ENCODE measurements at places on chromosomes 5 and 9.

DNA sequence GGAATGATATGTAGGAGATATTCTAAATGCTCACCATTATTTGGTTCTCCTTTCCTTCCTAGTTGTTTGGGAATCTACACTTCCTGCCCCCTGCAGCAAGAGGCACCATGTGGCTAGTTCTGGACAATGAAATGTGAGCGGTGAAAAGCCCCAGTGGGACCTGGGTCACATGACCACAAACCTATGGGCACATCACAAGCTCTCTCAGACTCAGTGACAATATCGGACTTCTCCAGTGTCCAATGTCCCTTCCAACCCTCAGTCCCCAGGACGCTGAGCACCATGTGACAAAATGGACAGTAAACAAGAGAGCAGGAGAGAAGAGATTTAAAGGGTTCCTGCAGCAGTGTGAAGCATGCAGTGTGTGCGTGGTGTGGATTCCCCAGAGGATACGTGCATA is 44.6 kb upstream of the FOXE1 start:
- no peak for DNase-seq

DNA sequence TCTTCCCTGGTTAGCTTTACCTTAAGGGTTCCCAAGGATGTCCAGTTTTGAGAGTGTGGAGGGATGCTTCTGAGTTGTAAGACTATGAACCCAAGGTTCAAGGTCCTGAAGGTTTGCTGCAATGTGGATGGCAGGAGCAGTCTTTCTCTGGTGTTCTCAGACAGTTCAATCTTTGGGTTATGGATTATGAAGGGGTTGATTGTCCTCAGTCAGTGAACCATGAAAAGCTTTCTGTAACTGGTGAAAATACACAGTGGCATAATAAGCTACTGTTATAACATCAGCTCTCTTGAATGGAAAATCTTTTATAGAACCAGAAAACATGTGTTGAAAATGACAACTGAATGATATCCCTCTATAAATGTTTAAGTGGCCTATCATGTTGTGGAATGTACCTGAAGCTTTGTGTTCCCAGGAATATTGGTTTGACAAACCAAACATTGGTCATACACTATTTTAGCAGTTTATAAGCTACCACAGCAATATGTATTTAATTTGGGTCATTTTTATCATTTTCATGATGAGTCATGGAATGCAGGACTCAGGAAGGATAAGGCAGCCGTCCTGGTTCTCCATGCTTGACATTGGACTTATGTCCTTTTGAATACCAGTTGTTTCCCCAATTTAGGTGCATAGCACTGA is 1041.8 kb upstream of the ARRDC3 start:
- DNase-seq: no peak

GRCh38 chr5:103598997-103599566 is 36.5 kb upstream of the NUDT12 start:
- no peak for DNase-seq

- DNase-seq: no peak
Observed at GRCh38 chr9:106149956-106150355, 455.6 kb downstream of the TMEM38B start.

DNA sequence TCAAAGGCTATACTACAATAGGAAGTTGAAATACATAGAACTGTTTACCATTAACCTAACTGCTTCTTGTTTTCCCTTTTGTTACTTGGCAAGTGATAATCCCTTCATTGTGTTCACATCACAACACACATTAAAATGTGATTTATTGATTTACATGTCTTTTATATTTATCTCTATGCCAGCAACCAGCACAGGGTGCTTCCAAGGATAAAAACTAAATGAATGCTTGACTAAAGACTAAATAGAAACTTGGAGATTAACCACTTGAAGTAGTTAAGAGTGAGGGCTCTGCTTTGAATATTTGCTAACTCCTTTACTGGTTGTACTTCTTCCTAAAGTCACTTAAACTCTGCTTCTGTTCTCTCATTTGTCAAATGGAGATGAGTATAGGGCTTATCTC is 1730.6 kb downstream of the EFNA5 start:
- no peak for DNase-seq

DNA sequence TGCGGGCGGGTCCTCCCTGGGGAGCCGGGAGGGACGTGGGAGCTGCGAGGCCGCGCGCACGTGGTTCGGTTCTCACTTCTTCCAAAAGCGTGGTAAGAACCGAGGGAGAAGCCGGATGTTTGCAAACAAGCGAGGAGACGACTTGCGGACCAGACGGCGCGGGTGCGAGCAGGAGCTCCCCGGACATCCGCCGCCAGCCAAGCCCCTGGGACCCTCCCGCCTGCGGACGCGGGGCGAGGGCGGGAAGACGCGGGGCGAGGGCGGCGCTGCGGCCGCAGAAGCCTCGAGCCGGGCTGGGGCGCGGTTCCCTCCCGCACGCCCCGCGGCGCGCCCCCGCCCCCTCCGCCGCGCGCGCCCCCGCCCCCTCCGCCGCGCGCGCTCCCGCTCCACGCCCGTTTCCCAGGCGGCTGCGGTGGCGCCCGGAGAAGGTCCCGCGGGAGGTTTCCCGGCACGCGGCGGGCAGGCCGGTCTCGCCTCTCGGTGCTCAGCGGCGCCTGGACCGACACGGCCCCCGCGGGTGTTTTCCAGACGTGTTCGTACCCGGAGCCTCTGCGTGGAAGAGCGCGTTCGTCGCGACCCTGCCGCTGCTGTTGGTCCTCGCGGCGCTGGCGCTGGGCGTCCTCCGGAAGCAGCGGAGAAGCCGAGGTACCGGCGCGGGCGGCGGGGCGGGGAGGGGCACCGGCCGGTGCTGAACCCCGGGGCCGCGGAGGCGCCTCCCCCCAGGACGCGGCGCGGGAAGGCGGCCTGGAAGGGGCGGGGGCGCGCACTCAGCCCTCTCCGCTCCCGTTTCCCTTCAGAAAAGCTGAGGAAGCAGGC is 12.8 kb downstream of the BTNL9 start:
- DNase-seq: peak; percentile 51

GRCh38 chr5:172716796-172717313 is 54.1 kb downstream of the DUSP1 start:
- peak; percentile 88 for DNase-seq

- peak; percentile 52 for DNase-seq
Observed at GRCh38 chr9:134189470-134190231, 25.3 kb upstream of the RNU6ATAC start.

DNA sequence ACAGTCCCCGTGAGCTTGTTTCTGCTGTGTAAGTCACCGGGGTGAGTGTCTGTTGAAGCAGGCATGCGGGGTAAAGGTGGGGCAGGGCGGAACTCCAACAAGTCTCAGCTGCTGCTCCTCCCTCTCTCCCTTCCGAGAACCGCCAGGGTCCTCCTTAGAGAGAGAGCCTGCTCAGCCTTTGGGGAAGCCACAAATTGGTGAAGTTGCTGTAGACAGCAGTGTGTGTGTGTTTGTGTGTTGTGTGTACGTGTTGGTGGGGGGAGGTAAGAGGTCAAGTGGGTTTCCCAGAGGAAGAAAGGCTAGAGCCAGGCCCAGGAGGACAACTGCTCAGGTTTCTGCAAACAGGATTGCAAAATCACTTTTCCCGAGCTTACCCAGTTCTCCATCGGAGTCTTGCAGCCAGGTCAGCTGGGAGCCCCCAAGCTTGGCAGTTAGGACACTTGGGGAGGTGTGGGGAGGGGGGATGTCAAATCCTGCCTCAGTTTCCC is 38.9 kb upstream of the DAB2IP start:
- peak; percentile 90 for DNase-seq

DNA sequence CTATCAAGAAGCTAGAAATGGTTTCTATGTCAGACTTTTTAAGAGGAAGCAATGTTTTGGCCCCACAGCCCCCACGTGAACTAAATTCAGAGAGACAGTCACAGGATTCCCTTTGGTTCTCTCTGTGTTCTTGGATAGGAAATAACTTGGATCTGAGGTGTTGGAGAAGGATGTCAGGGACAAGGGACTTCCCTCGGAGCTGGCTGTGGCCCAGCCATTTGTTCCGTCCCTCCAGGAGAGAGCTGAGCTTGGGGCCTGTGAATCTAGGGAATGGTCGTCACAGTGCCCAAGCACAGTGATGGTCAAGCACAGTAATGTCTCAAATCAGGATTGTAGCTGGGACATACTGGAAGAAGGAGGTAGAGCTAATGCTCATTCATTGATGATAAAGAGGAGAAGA is 2.0 kb downstream of the C7 start:
- DNase-seq: no peak

GRCh38 chr9:14131356-14132088 is 182.4 kb downstream of the NFIB start:
- no peak for DNase-seq

GRCh38 chr5:8500426-8500825 is 631.5 kb downstream of the MTRR start:
- DNase-seq: no peak

DNA sequence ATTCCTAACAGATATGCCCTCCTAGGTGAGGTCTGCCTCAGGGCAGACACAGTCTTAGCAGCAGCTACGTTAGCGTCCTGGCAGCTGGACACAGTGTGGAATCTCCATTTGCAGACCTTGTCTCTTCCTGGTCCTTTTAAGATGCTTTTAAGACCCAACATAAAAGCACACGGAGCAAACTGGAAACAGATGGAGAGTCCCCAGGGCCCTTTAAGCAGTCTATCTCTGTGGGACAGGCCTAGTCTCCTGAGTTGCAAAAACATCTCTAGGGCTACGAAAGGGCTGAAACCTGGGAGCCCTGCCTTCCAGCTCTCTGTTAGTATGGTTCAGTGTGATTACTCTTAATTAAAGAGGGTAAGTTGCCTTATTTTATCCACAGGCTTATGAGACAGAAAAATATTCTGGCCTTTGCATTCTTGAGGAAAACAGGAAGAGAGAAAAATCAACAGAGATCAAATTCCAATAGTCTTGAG is 66.0 kb upstream of the GNA14 start:
- DNase-seq: peak; percentile 77

DNA sequence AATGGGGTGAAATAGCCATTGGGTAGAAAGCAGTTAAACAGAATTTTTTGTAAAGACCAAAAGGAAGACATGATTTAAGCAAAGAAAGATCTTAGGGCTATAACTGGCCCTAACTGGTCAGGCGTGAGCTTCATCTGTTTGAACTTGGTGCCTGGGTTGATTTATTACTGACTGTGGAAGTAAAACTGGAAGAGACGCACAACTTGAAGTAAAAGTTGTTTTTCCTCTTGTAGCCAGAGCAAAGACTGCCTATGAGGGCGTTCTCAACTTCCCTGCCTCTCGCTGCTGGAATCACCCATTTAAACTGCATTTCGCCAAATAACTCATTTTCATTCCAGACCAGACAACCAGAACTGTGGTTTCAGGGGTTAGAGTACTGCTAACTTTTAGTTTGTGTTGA is 1.5 kb downstream of the THBS4 start:
- no peak for DNase-seq

- no peak for DNase-seq
Observed at GRCh38 chr5:73204332-73204731, 31.3 kb downstream of the TMEM174 start.

GRCh38 chr5:82246960-82247574 is 31.1 kb downstream of the RPS23 start:
- DNase-seq: no peak

- DNase-seq: no peak
Observed at GRCh38 chr5:161775891-161776290, 72.0 kb upstream of the GABRA1 start.

- no peak for DNase-seq
Observed at GRCh38 chr5:73095564-73096238, 24.7 kb upstream of the TMEM171 start.

- no peak for DNase-seq
Observed at GRCh38 chr5:33841891-33842290, 49.9 kb downstream of the ADAMTS12 start.

DNA sequence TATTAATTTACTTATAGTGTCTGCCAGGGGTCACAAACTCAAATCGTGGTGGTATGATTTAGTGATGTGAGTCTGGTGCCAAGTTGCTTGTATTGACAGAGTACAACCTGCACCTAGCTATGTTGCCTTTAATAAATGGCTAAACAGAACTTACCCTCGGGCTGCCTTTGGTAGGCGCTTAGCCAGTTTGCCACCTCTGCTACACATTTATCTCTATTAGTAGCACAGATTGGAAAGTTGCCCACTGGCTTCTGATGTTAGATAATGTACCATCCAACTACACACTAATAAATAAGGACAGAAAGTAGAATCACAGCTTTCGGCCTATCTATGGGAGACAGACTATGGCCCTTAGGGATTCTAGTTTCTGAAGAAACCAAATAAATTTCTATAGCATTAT is 368.4 kb downstream of the MAN2A1 start:
- DNase-seq: no peak

DNA sequence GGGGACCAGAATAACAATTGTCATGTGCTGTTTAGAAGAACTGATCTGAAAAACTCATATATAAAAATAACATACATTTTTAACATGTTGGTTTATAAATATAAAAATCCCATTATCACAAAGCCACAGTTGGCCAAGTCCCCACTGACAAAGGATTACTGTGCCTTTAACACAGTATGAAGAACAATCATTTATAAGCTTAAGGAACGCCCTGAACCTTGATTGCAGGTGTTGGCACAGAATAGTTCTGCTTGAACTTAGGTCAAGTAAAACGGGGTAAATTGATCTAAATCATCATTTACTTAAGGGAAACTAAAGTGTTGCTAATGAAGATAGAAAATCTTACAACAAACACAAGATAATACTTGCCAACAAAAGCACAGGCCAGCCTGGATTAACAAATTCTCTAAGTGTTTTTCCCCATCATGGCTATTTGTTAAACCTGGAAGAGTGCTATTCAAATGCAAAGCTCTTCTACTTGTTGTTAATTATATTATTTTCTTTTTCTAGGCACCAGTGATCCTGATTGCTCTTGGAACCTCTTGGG is 46.1 kb downstream of the ASTN2 start:
- no peak for DNase-seq

DNA sequence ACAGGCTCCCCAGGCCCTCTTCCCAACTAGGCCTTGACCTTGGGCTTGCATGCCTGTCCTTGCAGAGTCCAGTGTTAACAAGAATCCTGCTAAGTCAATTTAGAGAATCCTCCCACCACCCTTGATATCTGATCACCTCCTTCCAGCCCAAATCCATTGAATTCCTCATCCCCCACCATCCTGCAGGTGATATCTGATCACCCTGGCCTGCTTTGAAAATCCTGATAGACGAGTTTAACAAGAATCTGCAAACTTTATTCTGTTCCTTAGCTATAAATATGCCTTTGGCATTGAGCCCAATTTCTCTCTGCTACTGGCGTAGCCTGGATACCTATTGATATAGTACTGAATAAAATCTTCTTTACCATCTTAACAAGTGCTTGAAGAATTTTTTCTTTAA is 125.5 kb downstream of the DIRAS2 start:
- DNase-seq: no peak

GRCh38 chr5:159324986-159325385 is 5.3 kb downstream of the IL12B start:
- DNase-seq: no peak
